Skin of body (tissue), 3 donors: ENCODE measurements at places on chromosomes 3 and 15. TPM values are rescaled to one million over a fixed set of nuclear protein-coding genes. Genes with fewer than 3 reads are reported as not detected.

- DNase-seq: no peak
Observed at GRCh38 chr3:42764561-42765295, 8.3 kb downstream of the CCDC13 start.

DNA sequence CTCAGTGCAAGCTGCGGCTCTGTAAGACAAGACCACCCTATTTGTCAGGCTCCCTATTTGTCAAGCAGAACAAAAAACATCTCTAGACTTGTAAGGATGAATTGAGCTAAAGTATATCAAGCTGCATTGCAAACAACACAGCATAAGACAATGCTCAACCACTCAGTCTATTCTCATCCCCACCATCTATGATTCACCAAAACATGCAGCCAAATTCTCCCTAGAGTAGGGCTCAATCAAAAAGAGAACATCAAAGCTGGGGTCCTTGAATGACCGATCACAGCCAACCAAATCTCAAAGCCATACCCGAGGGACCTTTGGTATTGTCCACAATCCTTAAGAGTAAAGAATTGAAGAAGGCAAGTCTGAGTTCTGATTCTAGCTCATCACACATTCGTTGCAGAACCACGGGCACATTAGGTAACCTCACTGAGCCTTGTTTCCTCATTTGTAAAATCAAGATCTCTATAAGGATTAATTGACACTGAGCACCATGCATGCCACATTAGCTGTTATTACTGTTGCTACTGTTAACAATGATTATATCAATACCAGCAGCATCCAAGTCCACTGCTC, 31.2 kb downstream of the RFTN1 start:
- DNase-seq: no peak

GRCh38 chr15:99087405-99087943, 17.4 kb upstream of the SYNM start:
- DNase-seq: no peak

GRCh38 chr3:27022096-27022761, 347.0 kb downstream of the NEK10 start:
- no peak for DNase-seq

DNA sequence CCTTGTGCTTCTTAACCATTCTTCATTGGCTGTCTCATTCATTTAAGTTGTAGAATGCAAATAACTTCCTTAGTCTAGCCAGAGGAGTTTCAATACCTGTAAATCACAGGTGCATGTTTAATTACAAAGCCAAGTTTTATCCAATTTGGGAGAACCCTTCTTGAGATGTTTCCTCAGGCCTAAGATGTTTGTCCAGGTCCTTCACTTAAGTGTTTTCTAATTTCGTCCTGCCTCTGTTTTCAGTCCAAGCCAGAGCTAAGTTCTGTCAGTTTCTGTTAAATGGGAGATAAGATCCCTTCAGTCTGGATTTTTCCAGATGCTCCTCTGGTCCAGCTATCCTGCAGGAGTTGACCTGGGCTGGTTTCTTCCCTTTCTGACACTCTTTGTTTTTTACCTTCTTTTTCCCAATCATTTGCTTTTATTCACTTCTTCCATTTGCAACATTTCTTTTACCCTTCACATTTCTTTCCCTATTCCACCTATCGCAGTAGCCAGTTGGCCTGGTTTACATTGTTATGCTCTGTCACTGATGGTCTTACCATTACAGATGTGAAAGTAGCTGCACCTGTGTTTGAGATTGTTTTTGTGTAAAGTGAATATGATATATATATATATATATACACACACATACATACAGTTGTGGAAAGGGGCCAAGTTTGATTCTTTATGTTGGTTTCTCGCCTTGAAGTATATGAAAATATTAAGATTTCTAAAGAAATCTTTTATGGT, 34.5 kb downstream of the EIF2AK4 start:
- no peak for DNase-seq

DNA sequence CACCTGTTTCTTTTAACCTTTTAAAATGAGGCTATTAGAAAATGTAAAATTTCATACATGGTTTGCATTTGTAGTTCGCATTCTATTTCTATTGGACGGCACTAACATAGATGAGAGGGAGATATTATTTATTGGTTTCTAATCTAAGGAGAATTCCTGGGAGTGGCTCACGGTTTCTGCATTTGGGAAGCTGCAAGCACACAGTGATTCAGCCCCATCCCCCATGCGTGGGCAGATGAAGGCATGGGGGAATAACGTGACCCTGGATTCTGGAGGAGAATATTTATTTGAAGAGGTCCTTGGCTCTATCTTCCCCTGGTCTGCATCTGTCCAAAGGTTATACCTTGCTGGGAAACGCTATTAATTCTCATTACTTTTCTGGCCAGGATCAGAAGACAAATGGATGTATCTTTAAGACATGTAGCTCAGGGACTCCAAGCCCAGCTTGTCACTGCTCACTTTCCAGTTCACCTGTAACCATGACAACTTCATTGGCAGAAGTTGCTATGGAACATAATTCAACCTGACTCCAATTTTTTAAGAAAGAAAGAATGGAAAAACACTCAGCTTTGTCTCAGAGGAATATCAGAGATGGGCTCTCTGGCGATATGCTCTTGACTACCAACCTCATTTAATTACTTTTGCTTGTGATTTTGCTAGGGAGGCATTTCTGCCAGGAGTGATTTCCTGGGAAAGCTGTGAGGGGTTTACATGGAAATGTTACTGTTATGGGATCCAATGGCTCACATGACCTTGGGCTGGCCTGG, 27.2 kb upstream of the POMGNT2 start:
- no peak for DNase-seq

GRCh38 chr3:114005481-114005880, 50.8 kb downstream of the CCDC191 start:
- DNase-seq: no peak

DNA sequence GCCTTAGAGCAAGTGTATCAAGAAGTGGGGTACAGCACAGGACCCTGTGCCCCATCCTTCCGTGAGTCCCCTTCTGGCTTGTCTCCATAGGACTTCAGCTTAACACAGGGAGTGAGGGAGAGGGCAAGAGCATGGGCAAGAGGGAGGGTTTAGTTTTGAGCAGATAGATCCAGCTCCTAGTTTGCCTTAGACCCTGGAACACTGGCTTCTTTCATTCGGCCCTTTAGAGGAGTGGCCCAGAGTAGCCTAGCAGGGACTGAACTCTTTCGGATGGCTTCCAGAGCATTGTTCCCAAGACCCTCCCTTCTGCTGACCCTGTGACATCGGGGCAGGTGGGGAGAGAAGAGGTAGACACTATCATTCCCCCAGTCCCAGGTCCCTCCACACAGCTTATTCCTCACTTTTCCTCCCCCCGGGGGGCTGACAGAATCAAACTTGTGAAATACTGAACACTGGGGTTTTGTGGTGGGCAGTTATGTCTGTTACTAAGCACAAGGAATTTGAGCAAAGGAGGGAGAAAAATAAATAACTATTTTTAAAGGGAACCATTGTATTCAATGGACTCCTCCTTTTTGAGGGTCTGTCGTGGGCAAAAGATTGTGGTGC, 289.6 kb upstream of the C2CD4B start:
- no peak for DNase-seq

DNA sequence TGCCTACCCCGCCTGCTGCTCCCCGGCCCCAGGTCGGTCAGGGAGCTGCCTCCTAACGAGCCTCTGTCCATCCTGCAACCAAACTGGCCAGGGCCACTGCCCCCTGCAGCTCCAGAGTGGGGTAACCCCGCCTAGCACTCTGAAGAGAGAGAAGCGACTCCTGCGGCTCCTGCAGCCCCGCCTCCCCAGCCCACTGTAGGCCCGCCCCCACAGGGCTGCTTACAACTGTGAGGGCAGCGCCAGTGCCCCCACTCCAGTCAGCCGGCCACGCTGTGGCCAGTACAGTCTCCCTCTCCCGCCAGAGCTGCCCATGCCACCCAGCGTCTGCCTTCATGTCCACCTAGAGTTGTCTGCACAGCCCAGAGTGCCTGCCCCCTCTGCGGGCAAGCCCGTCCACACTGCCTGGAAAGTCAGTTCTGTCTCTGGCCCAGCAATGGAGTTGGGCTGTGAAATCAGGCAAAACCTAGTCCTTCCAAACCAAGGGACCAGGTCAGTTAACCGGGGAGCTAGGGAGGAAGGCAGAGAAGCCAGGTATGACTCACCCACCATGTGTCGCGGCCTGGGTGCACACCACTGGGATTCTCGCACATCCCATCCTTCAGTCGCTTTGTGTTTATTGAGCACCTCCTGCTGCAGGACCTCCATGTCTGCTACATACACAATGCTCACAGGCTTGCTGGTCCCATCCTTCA, 2.4 kb downstream of the UCN2 start:
- no peak for DNase-seq

- DNase-seq: no peak
Observed at GRCh38 chr15:28921919-28922706, 36.3 kb downstream of the APBA2 start.

DNA sequence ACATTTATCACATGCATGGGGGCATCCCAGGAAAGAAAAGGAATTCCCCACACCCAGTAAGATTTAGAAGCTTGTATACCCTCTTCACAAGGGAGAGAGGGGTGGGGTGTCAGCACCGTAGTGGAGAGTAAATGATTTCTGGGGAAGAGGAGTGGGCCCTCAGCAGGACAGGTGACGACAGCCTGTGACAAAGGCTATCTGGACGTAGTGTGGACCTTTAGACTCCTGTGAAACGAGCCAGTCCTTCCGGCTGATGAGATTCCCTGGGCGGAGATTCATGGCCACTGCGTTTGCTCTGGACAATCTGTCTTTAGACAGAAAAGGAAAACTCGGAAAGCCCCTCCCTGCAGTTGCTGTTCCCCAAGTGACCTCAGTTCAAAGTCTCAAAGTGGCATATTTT, 1.7 kb upstream of the FAM3D start:
- DNase-seq: no peak

GRCh38 chr15:29849716-29850115, 27.4 kb upstream of the TJP1 start:
- DNase-seq: no peak

DNA sequence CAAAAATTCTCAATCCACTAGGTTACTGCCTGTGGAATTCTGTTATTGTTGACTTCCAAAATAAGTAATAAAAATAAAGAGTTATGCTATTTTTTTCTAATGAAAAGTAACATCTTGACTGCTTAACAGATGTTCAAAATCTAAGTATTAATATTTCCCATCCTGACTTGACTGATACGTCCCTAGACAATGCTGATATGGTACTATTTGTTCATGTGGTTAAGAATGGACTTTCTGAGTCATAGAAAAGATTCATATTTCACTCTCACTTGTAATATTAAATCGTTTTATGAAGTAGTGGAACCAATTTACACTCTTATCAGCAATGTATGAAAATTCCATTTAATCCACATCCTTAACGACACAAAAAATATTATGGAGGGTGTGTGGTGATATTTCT, 104.8 kb upstream of the PLSCR5 start:
- DNase-seq: no peak

DNA sequence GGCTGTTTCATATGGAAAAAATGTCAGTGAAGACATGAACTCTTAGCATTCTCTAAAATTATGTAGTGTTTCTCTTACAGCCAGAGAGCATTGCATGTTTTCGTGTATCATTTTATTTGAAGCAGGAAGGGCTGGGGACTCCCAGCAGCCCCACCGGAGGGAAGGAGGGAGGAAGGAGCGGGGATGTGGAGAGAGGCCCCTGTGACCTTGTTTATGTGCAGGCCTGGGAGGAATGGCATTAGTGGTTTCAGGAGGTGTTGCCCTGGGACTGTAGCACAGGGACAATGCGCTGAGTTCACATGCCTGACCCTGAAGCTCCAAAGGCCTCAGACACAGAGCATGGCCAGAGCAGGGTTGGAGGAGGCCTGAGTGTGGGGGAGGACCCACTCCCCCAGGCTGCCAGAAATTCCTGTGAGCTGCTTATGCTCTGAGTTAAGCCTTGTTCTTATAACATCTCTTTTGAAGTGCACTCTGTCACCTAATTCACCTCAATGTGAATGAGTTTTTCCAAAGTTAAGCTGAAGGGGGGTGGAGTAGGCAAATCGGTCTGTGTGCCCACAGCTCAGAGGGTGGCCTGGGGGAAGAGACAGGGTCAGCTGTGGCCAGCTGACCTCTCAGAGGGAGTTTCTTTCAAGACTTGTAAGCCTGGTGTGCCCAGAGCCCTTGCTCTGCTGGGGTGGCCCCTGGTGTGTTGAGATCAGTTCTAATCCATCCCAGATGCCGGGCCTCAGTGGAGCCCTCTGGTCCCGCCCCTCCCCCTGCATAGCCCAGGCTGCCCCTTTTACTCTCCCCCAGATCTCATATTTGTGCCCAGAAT, 3.9 kb upstream of the RNU6-1 start:
- peak; percentile 17 for DNase-seq

DNA sequence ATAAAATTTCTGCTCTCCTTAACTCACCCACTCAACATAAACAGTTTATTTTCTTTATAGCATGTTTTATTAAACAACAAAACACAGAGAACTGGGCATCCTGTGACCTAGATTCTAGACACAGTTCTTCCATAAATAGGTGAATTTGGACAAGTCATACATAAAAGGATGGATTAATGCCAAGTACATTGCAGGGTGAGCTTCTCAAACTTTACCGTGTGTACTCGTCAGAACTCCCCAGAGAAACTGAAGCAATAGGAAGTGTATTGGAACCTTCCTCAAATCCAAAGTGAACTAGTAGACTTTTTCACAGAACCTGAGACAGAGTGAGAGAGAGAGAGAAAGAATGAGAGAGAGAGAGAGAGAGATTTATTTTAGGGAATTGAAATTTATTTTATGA, 139.7 kb downstream of the CD47 start:
- DNase-seq: no peak

- peak; percentile 86 for DNase-seq
Observed at GRCh38 chr15:98889930-98890695, 117.5 kb downstream of the PGPEP1L start.

DNA sequence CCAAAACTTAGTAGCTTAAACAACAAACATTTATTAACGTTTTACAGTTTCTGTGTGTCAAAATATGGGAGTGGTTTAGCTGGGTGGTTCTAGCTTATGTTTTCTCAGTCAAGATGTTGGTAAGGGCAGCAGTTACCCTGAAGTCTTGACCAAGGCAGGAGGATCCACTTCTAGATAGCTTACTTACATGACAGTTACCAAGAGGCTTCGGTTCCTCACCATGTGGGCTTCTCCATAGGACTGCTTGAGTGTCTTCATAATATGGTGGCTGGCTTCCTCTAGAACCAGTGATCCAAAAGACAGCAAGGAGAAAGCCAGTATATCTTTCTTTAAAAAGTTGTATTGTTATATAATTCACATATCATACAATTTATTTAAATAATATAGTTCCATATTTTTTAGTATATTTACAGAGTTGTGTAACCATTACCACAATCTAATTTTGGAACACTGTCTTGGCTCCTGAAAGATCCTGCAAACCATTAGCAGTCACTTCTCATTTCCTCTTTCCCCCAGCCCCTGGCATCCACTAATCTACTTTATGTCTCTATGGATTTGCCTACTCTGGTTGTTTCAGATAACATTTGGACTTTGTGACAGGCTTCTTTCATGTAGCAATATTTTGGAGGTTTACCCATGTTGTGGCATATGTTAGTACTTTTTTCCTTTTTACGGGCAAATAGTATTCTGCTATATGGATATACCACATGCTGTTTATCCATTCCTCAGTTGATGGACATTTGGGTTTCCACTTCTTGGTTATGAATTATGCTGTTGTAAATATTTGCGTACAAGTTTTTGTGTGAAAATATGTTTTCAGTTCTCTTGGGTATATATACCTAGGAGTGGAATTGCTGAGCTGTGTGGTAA, 33.3 kb downstream of the MAPK6 start:
- DNase-seq: no peak

Gene FES
- total RNA-seq: 23.0 TPM

Gene INSYN1
- total RNA-seq: 7.7 TPM

Gene GOLGA8H
- total RNA-seq: 1.2 TPM

Gene RPL14
- total RNA-seq: 287 TPM

Gene EPB42
- 10.4 TPM for total RNA-seq
